ENCODE measurements at places on chromosomes 3 and 15. TPM values are rescaled to one million over a fixed set of nuclear protein-coding genes. Genes with fewer than 3 reads are reported as not detected.

Gene CACNA2D2
- 7.8 TPM for total RNA-seq

Gene IL17RD
- 47.4 TPM for total RNA-seq

Gene SKOR1
- 0.65 TPM for total RNA-seq

- DNase-seq, result no peak
Measured at GRCh38 chr3:114706591-114707232, 412.9 kb downstream of the TIGIT start.
